ENCODE measurements at places on chromosomes 6 and 20.

GRCh38 chr6:108621117-108621516 is 60.4 kb downstream of the FOXO3 start:
- no peak for DNase-seq

DNA sequence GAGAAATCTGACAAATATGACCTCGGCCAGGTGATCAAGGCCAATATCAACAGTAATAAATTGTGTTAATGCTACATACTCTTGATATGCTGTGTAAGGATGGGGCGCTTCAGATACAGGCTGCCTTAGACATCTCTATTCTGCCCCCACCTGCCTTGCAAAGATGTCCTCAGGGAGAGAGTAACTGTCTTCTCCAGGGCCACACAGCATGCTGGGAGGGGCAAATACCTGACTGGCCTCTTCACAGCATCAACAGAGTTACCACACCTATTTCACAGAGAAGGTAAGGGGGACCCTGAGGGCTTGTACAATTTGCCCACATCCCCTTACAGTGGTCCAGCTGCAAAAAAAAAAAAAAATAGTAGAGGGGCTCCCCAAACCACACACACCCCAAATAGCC is 17.2 kb upstream of the KIAA1755 start:
- no peak for DNase-seq

- no peak for DNase-seq
Observed at GRCh38 chr6:157380458-157380778, 572 bp upstream of the ZDHHC14 start.

DNA sequence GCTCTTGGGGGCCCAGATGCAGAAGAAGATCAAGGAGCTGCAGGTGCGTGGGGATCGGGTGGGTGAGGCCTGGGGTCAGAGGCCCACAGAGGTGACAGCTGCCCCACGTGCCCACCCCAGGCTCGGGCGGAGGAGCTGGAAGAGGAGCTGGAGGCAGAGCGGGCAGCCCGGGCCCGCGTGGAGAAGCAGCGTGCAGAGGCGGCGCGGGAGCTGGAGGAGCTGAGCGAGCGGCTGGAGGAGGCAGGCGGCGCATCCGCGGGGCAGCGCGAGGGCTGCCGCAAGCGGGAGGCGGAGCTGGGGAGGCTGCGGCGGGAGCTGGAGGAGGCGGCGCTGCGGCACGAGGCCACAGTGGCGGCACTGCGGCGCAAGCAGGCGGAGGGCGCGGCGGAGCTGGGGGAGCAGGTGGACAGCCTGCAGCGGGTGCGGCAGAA is 41.5 kb downstream of the MYH7B start:
- no peak for DNase-seq

All from D721Med (cell line).